ENCODE measurements at places on chromosomes 6 and 20.

- no peak for DNase-seq
Observed at GRCh38 chr20:13909067-13909466, 81.3 kb downstream of the SEL1L2 start.

GRCh38 chr20:9241721-9242427 is 173.0 kb downstream of the PLCB4 start:
- DNase-seq, result no peak

- DNase-seq, result no peak
Observed at GRCh38 chr6:16438718-16439591, 200.6 kb downstream of the GMPR start.

- DNase-seq, result no peak
Observed at GRCh38 chr6:140204154-140204553, 829.7 kb upstream of the CITED2 start.

- no peak for DNase-seq
Observed at GRCh38 chr6:85402071-85402470, 47.8 kb upstream of the NT5E start.

- DNase-seq, result no peak
Observed at GRCh38 chr6:15249371-15250019, 3.6 kb downstream of the JARID2 start.

GRCh38 chr6:15205321-15205720 is 40.5 kb upstream of the JARID2 start:
- DNase-seq, result no peak

DNA sequence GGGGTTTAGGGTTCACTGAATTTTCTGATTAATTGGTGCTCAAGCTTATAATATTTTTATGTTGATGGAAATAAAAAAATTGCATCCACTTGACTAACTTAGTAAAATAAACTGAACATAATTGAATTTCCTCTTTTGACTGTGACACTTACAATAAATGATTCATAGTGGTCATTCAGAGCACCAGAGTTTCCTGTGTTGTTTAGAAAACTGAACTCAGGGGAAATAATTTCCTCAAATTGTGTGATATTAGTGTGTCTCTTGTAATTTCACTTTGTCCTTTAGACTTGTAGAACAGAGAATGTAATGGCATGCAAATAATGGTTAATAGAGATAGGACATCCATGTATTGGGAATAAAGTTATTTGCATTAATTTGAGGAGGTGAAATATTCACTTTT is 319.7 kb upstream of the MAN1A1 start:
- no peak for DNase-seq

GRCh38 chr6:68059261-68059660 is 575.8 kb upstream of the ADGRB3 start:
- DNase-seq, result no peak

DNA sequence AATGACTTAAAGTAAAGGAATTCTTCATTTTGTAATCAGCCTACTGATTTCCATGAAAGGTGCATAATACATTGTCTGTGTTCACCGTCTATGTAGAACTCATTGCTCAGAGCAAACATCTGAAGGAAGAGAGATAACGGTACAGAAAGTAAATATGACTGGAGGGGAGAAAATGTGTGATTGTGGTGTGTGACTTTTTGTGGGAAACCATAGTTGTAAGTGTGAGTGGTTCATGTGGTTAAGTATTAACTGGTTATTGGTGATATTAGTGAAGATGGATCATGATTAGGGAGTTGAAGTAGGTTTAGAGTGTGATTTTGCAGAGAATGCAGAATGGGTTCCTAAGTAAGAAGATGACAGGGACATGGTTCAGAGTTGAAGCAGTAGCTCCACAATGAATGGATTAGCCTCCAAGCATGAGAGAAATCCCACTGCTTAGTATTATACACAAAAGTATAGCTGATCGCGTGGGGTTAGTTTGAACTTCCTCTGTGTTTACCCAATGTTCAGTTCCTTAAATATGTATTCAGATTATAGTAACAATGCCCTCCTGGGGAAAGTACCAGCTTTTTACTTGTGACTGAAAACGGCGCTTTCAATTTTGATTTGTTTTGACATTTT is 368.9 kb downstream of the UTRN start:
- DNase-seq, result no peak

DNA sequence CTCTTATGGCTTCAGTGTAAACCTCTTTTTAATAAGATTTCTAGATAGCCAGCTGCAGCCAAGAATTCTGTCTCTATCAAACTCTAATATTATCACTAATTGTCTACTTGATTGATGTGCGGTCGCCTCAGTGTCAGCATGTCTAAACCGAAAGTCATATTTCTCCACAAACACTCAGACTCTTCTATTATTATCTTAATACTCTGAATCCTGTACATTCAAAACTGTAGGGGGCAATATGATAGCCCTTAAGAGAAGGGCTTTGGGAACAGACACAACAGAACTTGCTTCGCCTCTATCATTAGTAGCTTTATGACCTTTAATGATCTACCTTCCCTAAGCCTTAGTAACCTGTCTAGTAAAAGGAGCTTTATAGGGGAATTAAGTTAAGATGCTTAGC is 379.7 kb upstream of the PTCHD4 start:
- DNase-seq, result no peak

DNA sequence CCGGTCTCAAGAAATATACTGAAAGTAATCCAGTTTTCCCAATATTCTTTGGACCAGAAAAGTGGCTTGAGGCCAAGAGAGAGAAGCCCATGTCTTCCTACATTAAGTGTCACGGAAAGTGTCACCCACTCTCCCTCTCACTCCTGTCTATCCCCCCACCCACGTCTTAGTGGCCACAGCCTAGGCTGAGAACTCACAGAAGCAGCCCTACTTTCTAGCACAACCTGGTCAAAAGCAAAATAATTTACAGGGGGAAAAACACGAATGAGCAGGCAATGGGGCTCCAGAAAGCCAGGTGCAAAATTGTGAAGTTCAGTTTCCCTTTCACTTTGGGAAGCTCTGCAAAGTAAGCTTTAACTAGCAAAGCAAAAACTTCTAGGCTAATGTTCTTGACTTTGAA is 118.0 kb downstream of the OPRM1 start:
- DNase-seq, result no peak

- DNase-seq, result no peak
Observed at GRCh38 chr6:108897371-108897770, 49.1 kb downstream of the ARMC2 start.

DNA sequence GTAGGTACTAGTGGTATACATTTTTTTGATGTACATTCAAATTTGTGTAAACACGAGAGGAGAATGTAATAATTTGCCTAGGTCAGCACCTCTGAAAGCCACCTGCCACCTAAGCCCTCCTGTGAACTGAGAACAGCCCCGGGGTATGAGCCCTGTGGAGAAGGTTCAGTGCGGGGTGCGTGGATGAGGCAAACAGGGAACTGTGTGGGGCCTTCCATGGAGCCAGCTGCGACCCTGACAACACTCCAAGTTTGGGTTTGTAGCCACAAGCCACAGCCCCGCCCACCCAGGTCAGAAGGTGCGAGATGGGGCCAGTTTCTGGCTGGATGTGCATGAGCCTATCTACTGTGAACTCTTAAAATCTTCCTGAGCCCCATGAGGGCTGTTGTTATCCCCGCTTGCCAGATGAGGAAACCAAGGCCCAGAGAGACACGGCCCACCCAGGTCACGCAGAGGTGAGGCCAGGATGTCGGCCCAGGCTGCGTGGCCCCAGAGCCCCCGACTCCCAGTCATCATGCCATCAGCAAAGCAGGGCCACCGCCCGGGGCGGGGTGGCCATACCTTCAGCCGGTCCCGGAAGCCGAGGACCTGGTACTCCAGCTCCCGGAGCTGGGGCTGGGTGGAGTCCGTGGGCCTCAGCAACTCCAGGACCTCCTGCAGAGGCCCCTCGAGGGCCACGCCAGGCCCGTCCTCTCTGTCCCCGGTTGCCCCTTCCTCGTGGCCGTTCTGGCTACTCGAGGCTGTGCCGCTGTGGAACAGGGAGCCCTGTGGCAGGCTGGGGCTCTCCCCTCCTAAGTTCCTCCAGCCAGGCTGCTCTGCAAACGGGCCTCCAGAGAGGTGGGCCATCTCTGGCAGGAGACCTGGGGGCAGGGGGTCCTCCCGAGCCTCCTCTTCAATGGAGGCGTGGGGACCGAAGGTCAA is 89.6 kb downstream of the RIPOR3 start:
- no peak for DNase-seq

GRCh38 chr6:169253337-169254238 is at the start of gene THBS2:
THBS2 (minus strand) TSS chr6:169253846; CDS start chr6:169250784, 3,062 bp downstream.
- peak; percentile 88 for DNase-seq

DNA sequence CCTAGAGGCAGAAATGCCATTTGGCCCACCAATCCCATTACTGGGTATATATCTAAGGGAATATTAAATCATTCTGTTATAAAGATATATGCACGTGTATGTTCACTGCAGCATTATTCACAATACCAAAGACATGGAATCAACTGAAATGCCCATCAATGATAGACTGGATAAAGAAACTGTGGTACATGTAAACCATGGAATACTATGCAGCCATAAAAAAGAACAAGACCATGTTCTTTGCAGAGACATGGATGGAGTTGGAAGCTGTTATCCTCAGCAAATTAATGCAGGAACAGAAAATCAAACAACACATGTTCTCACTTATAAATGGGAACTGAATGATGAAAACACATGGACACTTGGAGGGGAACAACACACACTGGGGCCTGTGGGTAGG is 458.4 kb downstream of the CD83 start:
- DNase-seq, result no peak

GRCh38 chr6:163173741-163174140 is 240.8 kb upstream of the QKI start:
- DNase-seq, result no peak

DNA sequence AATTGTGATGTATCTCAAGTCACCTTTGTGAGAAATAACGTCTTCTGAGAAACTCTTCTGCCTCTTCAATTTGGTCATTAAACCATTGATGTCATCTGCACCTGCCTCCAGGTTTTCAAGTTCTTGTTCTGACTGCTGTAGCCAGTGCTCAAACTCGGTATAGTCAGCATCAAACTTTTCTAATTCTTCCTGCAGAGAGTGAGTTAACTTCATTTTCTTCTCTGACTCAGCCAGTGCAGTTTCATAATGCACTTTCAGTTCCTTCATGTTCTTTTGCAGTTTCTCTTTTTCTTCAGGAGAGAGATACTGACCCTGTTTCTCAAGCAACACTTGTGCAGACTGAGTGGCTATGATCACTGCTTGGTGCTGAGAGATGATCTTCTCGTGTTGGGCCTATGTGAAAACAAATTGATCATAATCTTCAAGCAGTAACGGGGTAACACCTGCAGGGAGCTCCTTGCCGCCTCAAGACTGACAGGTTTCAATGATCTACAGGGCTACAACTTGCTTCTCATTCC is 48.8 kb downstream of the DST start:
- no peak for DNase-seq

- DNase-seq, result no peak
Observed at GRCh38 chr6:103925317-103925716, 934.4 kb downstream of the HACE1 start.

DNA sequence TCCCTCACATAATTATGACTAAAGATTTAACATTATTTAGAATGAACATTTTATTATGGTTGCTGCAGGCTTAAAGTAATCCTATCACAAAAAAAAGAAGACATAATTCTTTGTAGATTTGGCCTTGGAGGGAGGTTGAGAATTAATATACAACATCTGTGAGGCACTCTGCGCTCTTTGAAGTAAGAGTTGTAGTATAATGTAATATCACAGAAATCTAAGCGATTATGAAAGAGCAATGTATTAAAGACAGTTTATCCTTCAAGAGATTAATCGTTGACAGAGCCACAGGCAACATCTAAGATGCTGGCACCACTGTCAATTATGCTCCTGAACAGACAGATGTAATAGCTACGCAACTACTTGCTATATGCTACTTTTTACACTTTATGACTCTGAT is 946.8 kb downstream of the GRIK2 start:
- no peak for DNase-seq

DNA sequence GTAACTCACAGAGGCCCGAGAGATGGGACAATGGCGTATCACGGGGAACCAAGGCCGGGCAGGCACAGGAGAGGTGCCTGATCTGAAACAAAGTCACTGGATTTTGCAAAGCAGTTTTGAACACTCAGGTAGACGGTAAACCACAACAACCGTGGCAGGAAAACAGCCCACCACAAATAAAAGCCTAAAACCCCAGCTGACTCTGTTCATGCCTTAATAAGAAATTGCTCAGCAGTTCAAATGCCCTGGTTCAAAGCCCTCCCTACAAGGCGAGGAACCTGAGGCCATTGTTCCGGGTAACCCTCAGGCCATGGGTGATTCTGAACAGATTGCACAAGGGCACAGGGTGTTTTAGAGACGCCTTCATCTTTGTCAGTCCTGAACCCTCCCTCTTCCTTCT is 114.2 kb downstream of the MAP3K7 start:
- no peak for DNase-seq

- no peak for DNase-seq
Observed at GRCh38 chr20:17628101-17628841, 53.8 kb downstream of the RRBP1 start.

DNA sequence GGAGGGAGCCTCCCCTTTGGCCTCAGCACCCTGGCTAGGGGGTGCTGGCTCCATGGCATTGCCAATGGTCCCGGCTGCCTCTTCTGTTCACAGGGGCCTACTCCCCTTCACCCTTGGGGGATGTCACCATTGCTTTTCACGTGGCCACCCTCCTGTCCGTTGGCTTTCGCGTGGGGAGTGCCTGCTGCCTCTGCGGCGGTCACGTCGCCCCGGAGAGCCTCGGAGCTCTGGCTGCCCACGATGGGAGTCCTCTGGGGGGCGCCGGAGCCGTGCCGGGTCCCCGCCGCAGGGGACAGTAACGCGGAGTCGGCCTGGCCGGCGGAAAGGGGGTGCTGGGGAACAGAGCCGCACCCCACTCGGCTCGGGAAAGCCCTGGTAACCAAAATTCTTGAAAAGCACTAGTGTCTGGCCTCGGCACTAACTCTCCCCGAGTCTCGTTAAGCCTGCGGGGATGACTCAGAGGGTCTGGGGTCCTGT is 661 bp upstream of the HEBP2 start:
- DNase-seq, result no peak

DNA sequence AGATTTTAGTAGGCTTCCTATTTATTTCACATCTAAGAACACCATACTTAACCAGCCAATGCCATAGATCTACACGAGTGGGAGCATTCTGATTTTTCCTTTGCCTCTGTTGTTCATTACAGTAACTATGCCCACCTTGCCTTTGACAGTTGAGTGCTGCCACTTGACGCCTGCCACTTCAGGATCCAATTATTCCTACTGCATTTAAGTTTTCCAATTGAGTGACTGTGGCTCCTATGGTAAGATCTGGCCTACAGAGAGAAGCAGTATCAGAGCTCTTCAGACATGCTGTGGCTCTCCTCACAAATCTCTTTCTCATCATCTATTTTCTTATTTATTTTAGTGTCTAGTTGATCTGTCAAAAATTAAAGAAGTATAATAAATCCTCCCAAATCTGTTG is 403.0 kb upstream of the SPTLC3 start:
- no peak for DNase-seq

DNA sequence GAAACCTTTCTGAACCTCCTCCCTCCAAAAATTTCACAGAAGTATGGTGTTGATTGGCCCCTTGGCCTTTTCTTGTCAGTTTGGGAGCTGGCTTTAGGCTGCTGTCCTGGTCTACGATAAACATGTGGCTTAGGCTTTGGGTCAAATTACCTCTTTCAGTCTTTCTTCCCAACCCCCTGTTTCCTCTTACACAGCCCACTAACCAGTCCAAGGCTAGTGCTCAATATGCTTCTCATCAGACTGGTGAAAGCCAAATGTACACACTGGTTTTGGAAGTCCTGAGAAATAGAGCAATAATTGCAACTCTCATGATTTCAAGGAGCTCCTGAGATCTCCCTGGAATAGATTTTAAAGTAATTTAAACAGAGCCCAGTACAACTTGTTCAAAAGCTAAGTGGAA is 933.7 kb upstream of the GJE1 start:
- DNase-seq, result no peak
